ENCODE measurements at places on chromosomes 4 and X.
A peak's percentile ranks its signal among the peaks of the same experiment; 100 is the strongest.

GRCh38 chr4:74042681-74043080, 4.2 kb upstream of the CXCL3 start:
- no peak for DNase-seq

DNA sequence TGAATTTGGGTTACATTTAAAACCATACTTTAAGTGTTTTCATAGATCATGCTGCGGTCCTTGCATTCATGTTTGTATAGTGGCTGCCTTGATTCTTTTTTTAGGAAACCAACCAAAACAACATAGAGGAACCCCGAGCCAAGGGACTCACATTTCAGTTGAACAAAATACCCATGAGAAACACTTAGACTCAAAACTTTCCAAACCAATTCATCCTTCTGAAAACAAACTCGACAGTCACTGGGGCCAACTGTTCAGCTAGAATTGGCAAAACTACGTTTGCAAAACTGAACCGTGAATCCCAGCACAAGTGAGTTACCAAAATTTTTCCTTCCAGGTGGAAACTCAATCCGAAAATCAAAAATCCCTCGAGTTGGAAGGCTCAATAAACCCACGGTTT, 1.4 kb downstream of the ADGRA3 start:
- DNase-seq = no peak

- no peak for DNase-seq
Measured at GRCh38 chr4:87974856-87975462, 555 bp upstream of the SPP1 start.

DNA sequence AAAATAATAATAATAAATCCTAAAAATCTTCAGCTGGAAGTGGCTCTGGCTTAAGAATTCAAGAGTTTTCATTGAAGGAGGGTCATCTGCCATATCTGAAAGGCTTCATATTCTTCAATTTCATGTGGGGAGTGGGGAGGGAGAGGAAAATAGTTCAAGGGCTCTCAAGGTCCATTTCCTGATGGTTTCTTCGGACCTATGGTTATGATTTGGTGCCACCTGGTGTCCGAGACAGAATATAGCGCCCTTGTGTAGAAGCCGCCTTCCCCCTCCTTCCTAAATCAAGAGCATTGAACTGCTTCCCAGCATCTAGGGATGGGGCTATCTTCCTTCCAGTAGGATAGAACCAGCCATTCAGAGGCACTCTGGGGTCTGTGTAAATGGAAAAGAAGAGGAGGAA, 34.3 kb downstream of the NLGN3 start:
- peak; percentile 23 for DNase-seq

DNA sequence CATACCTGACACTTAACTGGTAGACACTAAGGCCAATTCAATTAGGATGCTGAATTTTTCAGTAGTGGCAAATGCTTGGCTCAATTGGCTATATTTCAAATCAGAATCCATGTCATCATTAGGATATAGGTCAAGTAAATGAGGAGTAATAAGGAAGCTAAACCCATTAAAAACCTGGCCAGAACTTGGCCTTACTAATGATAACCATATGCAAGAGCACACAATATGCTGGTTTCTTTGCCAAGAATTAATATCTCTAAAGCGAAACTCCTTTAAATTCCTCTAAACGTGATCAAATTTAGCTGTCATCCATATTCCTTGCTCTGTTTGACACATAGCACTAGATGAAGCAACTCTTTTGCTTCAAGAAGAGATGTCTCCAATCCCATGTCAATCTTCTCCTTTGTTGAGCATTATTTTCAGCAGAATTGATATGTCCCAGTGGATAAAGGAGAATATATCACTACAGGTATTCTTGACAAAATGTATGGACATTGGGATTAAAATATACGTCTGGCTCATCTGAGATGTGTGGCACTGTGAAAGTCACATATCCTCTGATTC, 206.1 kb upstream of the ANKRD50 start:
- DNase-seq = no peak

- DNase-seq = no peak
Measured at GRCh38 chrX:50428174-50428573, 42.5 kb downstream of the DGKK start.

GRCh38 chrX:110284159-110284558, 33.7 kb downstream of the AMMECR1 start:
- DNase-seq = no peak

DNA sequence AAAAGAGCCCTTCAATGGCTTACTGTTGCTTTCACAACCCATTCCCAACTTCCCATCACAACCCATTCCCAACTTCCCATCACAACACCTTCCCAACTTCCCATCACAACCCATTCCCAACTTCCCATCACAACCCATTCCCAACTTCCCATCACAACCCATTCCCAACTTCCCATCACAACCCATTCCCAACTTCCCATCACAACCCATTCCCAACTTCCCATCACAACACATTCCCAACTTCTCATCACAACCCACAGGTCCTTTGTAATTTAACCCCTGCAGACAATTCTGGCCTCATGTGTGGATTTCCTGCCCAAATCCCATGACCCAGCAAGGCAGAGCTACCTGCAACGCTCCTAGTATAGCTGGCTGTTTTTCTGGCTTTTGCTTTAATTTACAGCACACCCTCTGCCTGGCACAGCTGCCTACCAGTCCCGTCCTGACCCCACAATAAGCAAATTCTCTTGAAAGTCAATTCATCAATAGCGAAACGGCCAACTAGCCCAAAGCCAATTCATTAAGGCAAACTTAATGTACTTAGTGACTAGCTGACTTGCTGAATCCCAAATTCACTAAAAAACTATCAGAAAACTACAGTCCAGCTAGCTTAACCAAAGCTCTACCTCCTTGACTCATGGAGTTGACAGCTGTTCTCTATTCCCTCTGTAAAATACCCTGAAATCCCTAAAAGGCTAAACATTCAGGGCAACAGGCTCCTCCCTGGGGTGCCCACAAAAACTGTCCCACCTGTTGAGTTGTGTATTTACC, 75.6 kb downstream of the AFAP1 start:
- no peak for DNase-seq

- DNase-seq = no peak
Measured at GRCh38 chrX:153556767-153557166, 39.3 kb downstream of the ATP2B3 start.

- no peak for DNase-seq
Measured at GRCh38 chrX:153909980-153910360, 5.5 kb downstream of the AVPR2 start.

GRCh38 chrX:115260330-115260729, 26.4 kb upstream of the LRCH2 start:
- DNase-seq = no peak

- DNase-seq = no peak
Measured at GRCh38 chrX:27660878-27661277, 70.7 kb downstream of the DCAF8L2 start.

DNA sequence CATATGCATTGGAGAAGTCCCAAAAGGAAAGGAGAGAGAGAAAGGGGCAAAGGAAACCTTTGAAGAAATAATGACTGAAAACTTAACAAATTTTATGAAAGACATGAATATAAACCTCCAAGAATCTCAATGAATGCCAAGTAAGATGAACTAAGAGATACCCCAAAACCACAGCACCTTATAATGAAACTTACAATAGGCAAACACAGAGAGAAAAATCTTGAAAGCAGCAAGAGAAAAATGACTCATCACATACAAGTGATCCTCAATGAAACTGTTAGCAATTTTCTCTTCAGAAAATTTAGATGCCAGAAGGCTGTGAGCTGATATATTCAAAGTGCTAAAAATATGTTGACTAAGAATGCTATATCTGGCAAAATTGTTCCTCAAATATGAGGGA, 10.1 kb downstream of the SMIM10L2A start:
- no peak for DNase-seq

- DNase-seq = no peak
Measured at GRCh38 chr4:112266823-112267222, 18.9 kb downstream of the TIFA start.

GRCh38 chr4:176761872-176762271, 30.9 kb downstream of the VEGFC start:
- DNase-seq = no peak

DNA sequence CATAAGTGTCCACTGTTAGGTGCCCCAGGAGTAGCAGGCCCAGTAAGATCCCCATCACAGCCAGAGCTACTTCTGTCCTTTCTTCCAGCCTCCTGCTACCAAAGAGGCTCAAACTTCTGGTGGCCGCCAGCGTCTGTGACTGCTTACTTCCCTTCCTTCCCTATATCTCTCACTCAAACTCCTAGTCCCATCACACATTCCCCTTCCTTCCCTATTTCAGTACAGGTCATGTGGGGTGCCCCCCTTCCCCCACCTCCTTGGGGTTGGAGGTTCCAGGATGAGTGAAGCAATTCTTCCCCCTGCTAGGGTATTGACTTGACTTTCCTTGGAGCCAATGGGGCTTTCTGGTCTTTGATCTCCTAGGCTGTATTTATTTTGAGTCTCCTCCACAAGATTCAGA, at the start of gene VSIG4:
Gene VSIG4, minus strand, starts transcription at position 137 of the 400 bp plus-strand sequence. Its CDS starts 82 bp downstream, at position 55.
- no peak for DNase-seq

DNA sequence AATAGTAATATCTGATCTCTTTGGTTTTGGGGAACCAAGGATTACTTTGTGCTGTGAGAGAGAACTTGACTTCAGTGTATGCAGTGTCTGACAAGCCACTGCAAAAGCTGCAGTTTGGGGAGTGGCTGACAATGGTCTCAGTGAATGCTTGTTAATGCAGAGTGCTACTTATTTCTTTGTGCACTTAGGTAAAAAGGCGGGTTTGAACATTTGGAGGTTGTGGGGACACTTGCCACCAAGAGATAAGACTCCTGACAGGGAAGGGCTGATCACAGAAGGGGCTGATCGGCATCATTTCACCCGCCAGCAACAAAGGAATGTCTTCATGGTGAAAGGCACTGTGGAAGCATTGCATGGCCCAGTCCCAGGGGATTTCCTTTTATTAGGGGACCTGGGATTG, 28.6 kb upstream of the USP46 start:
- no peak for DNase-seq

DNA sequence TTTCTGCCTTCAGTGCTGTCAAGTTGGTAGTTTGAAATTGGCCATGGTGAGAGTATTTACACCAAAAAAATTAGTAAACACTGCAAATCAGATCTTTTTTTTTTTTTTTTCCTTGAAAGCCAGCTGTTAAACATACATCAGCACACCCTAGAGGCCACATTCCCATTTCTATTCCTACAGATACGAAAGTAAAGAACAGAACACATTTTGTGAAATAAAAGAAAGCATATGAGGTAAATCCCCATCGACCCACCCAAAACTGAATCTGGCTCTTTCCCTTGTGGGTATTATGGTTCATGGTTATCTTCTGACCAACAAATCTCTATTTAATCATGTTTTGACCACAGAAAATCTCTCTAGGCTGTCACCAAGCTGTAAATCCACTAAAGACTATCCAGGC, 41.8 kb upstream of the AP1AR start:
- DNase-seq = no peak

- DNase-seq = no peak
Measured at GRCh38 chr4:162350331-162350730, 186.5 kb upstream of the FSTL5 start.

- DNase-seq = no peak
Measured at GRCh38 chrX:12977761-12978204, 2.9 kb downstream of the TMSB4X start.

- DNase-seq = no peak
Measured at GRCh38 chrX:108036298-108036973, 8.4 kb upstream of the VSIG1 start.

GRCh38 chr4:44257461-44257860, 191.1 kb downstream of the KCTD8 start:
- DNase-seq = no peak

DNA sequence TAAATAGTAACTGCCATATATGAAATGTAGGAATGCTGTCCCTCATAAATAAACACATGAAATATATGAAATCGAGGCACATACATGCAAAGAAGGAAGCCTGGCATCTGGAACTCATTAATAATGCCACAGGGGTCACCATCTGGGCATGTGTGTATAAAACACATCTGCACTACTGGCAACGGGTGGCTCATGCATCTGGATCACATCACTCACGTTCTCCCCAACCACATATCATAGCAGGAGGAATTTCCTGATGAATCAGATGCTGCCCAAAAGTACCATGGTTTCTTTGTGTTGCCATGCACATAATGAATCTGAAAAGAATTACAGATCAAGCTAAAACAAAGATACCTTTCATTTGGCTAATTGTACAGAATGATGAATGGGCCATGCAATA, 28.6 kb downstream of the RNF175 start:
- no peak for DNase-seq

DNA sequence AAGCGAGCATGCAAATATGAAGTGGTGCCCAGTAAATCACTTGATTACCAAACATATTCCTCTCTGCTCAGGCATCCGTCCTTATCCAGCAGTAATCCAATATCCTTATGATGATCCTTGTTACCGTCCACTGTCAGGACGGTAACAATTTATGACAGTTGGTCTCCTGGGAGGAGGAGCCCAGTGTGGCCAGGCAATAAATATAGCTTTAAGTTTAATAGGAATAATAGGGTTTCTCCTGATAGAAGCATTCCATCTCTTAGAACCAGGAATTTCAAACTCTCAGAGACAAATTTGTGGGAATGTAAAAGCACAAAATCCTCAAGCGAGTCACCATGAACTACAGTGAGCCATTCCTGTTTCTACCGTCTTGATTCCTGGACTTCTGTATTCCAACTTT, 171.2 kb upstream of the IL15 start:
- no peak for DNase-seq

GRCh38 chr4:101306225-101306624, 41.1 kb downstream of the PPP3CA start:
- peak; percentile 5 for DNase-seq

GRCh38 chr4:135408109-135408508, 1206.5 kb upstream of the PABPC4L start:
- no peak for DNase-seq

GRCh38 chrX:101956556-101956955, 24.7 kb upstream of the ZMAT1 start:
- DNase-seq = no peak

DNA sequence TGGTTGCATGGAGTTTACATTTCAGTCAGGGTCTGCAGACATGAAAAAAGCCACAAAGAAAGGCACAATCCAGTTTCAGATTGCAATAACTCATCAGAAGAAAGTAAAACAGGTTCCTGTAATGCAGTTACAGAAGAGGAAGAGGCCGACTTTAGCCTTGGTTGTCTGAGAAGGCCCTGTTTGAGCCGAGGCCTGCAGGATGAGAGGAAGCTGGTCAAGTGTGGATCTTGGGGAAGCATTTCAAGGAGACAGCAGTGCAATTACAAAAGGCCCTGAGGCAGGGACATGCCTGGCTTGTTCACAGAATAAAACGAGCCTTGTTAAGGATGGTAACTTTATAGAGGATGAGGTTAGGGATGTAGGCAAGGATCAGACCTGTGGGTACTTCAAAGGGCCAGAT, 62.4 kb downstream of the AFF2 start:
- DNase-seq = no peak

DNA sequence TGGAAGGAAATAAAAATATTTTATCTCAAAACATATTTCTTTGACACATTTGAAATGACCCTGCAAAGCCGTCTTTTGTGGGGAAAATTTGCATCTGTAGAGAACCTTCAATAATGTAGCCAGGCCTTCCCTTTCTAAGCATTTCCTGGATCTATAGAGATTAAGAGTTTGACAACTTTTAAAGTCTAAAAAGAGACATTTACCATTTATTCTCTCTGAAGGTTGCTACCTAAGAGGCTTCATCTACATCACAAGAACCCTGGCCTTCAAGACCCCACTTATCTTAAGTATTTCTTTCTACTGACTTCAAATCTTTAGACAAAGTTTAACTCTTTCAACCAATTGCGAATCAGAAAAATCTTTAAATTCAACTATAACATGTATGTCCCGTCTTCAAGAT, 1639.8 kb downstream of the RPA4 start:
- no peak for DNase-seq

- no peak for DNase-seq
Measured at GRCh38 chr4:44720371-44720770, 6.0 kb downstream of the GNPDA2 start.

- no peak for DNase-seq
Measured at GRCh38 chr4:103994059-103994458, 274.3 kb upstream of the TACR3 start.
